ENCODE measurements at places on chromosomes 7 and 10.

DNA sequence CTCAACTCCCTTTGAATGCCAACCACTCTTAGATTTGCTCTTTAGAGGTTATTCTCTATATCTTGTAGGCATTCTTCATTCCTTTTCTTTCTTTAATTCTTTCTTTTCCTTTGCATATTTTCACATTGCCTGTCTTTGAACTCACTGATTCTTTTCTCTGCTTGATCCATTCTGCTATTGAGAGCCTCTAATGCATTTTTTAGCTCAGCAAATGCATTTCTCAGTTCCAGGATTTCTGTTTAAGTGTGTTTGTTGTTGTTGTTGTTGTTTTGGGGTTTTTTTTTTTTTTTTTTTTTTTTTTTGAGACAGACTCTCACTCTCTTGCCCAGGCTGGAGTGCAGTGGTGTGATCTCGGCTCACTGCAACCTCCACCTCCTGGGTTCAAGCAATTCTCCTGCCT, 71.6 kb downstream of the FBXL13 start:
- no peak for DNase-seq

GRCh38 chr10:12073526-12073925, 4.8 kb downstream of the DHTKD1 start:
- DNase-seq: no peak

DNA sequence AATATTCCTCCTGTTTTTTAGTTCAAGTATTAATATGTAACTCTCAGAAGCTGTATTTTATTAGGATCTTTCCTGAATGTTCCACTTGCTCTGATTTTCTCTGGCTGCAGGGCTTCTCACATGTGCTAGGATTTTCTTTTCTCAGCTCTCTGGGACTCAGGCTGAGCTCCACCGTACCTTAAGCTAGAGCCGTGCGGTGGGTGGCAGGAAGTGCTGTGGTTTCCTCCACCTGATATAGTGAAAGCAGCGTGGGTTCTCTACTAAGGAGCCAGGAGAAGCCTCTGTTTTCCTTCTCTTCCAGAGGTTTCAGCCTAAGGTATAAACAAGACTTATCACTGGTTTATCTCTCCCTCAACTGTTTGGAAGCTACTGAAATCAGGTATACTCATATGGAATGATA, 433.6 kb downstream of the NRG3 start:
- DNase-seq: no peak

GRCh38 chr7:99372275-99373090, 2.0 kb upstream of the ARPC1B start:
- DNase-seq: no peak

DNA sequence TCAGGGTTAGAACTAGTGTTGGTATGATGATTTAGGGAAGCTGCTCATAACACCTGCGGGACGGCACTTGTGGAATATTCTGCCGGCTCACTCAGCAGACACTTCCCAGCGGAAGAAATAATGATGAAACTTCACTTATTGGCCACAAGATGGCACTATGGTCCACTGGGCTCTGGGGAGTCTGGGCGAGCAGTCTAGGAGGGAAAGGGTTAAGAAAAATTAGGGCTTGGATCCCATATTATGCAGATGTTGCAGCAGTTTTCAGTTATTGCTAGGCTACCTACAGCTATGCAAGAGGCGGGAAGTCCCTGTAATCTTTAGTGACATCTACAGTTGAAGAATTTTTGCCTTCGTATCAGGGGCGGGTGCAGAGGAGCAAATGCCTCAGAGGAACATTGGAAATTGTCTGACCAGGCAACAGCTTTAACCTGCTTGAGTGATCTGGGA, 238.7 kb upstream of the PRSS58 start:
- DNase-seq: no peak

DNA sequence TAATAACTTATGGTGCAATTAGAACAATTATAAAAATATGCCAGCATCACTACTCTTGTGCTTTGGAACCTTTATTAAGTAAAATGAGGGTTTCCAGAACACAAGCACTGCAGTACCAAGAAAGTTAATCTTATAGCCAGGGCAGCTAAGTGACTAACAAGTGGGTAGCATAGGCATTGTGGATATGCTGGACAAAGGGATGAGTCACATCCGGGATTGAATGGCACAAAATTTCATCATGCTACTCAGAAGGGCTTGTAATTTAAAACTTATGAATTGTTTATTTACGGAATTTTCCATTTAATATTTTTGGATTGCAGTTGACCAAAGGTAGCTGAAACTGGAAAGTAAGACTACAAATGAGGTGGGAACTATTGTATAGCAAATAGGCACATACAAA, 250.6 kb downstream of the C7orf25 start:
- no peak for DNase-seq

GRCh38 chr10:9018195-9019173, 964.0 kb downstream of the GATA3 start:
- DNase-seq: no peak

DNA sequence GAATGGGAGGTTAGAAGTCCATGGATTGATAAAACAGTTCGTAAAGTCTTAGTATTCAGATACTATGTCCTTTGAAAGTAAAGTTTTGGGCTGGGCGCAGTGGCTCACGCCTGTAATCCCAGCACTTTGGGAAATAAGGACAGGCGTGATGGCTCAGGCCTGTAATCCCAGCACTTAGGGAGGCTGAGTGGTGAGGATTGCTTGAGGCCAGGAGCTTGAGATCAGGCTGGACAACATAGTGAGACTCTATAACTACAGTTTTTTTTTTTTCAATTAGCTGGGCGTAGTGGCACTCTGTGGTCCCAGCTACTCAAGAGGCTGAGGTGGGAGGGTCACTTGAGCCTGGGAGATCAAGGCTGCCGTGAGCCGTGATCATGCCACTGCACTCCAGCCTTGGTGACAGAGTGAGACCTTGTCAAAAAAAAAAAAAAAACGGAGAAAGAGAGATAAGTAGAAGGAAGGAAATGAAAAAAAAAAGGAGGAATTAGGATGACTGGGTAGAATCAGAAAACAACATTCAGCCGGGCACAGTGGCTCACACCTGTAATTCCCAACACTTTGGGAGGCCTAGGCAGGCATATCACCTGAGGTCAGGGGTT, 25.7 kb upstream of the AGFG2 start:
- no peak for DNase-seq

- DNase-seq: no peak
Measured at GRCh38 chr7:1219498-1219897, 13.2 kb upstream of the UNCX start.

DNA sequence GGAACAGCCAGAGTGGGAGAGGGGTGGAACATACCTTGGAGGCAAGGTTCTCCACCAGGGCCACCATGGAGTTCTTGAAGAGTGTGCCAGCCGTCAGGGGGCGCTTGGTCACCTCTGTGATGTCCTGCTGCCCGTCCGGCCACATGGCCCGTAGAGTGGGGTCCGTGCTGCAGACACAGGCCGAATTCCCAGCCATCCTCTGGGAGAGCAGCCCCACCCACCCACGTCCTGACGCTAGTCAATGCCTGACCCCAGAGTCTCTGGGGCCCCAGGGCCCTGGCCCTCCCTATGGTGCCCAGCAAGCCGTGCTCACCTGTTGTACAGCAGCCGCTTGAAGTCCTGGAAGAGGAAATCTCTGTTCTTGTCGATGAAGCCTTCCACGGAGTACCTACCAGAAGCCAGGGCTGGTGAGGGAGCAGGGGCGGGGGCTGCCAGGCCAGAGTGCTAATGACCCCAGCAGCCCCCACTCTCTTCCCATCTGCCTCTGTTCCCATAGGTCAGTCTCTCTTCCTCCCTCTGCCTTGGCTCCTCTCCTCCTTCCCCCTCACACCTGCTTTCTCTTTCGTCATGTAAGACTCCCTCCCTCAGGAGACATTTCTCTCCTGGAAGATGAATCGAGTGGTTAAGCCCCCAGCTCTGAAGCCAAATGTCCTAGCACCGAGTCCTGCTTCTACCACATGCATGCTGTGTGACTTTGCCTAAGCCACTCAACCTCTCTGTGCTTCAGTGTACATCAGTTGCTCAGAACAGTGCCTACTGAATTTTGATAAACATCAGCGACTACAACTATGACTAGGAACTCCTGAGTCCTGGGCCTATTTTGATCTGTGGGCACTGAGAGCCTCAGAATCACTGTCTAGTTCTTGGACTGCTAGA, 11.0 kb downstream of the MYO1G start:
- no peak for DNase-seq

GRCh38 chr10:22644222-22644621, 70.2 kb downstream of the PIP4K2A start:
- DNase-seq: no peak

GRCh38 chr7:146131701-146132100, 15.1 kb downstream of the CNTNAP2 start:
- DNase-seq: no peak
